H9 (cell line): ENCODE measurements at places on chromosomes 6 and 20.

DNA sequence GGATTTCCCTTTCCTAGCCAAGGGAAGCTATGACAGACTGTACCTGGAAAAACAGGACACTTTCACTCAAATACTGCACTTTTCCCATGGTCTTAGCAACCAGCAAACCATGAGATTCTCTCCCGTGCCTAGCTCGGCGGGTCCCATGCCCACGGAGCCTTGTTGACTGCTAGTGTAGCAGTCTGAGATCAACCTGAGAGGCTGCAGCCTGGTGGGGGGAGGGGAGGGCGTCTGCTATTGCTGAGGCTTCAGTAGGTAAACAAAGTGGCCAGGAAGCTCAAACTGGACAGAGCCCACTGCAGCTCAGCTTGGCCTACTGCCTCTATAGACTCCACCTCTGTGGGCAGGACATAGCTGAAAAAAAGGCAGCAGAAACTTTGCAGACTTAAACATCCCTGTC is 61.8 kb downstream of the EPM2A start:
- DNase-seq = no peak

- DNase-seq = no peak
These were observed 33.9 kb upstream of the PIM1 start for GRCh38 chr6:37135835-37136694.

- DNase-seq = no peak
These were observed 103.7 kb downstream of the SNAP25 start for GRCh38 chr20:10322073-10323012.

- no peak for DNase-seq
These were observed 15.1 kb downstream of the NHSL1 start for GRCh38 chr6:138484018-138484731.

DNA sequence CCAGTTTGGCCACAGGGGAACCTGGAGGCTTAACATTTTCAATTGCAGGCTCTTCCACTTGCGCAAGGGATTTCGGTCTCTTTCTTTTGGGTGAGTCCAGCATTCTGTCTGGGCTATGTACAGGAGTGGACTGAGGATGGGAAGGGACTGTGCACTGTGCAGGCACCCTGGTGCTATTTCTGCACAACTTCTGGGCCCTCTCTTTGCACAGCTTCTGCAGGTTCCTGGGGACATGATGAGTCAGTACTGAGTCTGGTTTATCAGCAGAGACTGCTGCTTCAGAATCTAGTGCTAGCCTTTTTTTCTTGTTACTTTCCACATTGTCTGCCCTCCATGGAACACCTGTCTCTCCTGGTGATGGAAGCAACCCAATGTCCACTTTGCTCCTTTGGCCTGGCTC is 78.5 kb upstream of the ASF1A start:
- no peak for DNase-seq

DNA sequence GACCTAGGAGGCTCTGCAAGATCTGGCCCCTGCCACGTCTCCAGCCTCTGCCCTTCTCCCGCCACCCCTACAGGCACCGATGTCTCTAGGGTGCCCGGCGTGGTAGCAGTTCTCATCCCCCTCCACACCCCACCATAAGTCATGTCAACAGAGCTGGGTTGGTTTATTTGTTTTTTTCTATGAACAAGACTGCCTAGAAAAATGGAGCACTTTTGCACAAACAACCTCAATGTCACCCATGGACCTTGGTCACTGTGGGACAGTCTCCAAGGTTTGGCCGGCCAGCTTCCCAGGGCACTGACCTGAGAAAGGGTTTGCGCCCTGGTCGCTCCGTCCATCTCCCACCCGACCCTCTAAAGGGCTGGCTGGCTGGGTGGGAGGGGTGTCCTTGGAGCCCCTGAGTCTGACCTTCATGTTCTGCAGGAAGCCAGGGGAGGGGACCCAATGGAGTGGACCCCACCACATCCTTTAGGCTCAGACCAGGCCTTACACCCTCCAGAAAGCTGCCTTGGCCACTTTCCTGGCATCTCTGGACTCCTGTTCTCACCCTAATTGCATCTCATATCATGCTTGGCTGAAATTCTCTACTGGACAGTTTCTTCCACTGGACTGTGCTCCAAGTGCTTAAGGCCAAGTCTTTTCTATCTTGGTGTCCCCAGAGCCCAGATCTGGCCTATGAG is 104.8 kb upstream of the PTPN1 start:
- DNase-seq = no peak
